ENCODE measurements at places on chromosomes 5 and 9.

- no peak for DNase-seq
Measured at GRCh38 chr5:88688984-88689667, 193.9 kb downstream of the MEF2C start.

- no peak for DNase-seq
Measured at GRCh38 chr5:140113180-140113698, 670 bp upstream of the PURA start.

DNA sequence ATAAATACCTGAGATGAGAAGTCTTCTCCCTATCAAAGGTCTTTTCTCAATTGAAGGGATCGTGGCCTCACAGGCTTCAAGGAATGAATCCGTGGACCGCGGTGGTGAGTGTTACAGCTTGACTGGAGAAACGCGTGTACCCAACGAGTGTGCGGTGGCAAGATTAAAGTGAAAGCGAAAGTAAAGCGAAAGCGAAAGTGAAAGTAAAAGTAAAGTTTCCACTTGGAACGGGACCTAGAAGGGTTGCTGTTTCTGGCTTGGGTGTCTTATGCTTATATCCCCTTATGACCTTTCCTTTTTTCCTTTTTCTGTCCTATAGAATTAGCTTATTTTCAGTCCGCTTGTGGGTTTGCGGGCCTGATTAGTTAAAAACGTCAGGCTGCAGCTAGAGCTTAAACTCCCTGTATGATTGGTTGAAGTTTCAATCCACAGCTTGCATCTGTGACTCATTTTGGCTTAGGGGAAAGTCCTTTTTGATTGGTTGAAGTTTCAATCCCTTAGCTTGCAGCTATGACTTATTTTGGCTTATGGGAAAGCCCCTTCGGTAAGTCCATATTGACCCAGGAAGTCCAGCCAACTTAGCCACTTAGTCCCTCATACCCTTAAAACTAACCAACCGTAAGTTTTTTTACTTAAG, 924.3 kb upstream of the CDH10 start:
- DNase-seq: no peak

DNA sequence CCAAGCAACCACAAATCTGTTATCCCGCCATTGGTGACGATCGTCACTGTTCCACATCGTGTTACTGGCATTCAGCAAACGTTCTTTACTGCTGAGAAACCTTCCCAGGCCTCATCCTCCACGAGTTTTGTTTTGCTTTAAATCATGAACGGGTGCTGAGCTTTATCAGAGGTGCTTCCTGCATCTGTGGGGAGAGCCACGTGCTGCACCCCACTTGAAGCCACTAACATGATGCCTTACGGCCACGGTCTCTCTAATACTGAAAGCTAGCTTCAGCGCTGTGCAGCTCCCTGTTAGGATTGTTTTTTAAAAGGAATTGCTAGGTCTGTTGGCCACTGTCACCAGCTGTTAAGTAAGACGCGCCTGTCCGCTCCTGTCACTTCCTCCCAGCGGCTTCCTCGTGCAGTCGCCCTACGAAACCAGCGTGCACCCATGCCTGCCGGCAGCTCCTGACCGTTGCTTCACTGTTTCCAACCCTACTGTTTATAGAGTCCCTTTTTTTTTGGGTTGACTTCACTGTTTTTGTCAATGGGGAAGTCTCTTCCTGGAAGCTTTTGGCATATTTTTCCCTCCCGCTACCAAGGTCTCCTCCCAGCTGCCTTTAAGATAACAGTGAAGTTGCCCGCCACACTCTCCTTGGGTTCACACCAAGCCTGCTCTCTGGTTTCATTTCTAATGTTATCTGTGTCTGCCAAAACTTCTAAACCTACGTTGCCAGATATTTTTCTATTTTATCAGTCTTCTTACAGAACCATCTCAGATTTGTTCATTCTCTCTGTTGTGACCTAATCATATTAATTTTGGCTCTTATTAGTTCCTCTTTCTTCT, 20.3 kb downstream of the LPCAT1 start:
- no peak for DNase-seq
